Ecto neural progenitor cell (in vitro differentiated cells): ENCODE measurements at places on chromosomes 11 and 22.
A peak's percentile ranks its signal among the peaks of the same experiment; 100 is the strongest.

- DNase-seq: peak; percentile 76
Measured at GRCh38 chr11:69801513-69802335, 17.5 kb downstream of the FGF3 start.

GRCh38 chr11:76918941-76919386 lies 58.2 kb downstream of the ACER3 start:
- DNase-seq: no peak

DNA sequence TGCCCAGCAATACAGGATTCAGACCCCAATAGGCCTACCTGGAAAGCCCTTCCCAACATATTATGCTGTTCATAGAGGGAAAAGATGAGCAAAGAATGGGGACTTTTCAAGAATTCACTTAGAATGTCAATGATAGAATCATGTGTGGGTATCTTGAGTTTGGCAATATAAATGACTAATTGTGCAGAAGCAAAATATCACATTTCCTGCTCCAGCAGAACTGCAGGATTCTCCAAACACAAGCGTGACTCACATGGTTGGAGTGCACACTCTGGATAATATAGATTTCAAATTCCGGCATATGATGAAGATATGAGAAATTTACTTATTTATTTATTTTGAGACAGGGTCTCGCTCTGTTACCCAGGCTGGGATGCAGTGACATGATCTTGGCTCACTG lies 12.5 kb upstream of the APOL5 start:
- DNase-seq: no peak

DNA sequence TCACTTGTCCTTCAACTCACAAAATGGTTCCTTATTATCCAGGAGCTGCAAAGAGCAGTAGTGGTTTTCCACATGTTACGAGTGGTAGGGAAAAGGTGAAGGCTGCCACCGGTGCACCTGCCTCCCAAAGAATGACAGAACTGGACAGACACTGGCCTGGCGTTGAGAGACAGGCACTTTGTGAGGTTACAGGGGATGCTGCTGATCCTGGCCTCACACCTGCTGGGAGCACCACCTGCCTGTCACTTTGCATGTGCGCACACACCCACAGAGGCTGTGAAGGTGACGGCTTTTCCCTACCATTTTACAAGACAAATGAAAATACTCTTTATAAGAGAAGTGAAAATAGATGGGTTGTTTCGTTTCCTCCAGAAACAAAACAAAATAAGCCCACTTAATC lies 175.3 kb upstream of the B3GAT1 start:
- DNase-seq: peak; percentile 32

GRCh38 chr22:24099666-24100065 lies 81.6 kb upstream of the SUSD2 start:
- DNase-seq: no peak

DNA sequence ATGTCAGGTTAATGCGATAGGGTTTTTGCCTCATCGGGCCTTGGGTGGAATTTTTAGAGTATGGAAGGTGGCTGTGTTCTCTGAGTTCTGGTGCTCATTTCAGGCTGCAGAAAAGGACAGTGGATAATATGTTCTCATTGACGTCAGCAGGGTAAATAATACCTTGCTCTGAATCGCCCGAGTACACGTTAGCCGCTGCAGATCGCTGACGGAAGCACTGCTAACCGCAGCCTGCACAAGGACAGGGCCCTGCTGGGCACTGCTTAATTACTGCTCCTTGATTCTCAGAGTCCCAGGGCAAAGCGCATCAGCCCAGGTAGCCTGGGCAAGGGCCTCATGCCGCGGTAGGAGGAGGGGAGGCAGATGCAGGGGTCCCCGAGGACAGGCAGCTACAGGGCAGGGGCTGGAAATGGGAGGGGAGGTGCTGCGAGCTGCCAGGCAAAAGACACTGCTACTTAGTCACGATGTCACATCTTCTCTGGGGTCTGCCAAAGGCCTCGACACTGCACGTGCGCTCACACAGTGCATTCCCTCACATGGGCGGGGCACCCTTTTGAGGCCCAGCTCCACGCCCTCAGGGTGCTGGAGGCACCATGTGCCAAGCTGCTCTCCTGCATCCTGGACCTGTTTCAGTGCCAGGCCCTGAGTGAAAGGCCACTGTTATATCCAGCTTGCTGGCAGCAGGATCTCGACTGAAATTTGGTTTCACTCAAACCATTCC lies 35.2 kb downstream of the PPP2R1B start:
- no peak for DNase-seq

DNA sequence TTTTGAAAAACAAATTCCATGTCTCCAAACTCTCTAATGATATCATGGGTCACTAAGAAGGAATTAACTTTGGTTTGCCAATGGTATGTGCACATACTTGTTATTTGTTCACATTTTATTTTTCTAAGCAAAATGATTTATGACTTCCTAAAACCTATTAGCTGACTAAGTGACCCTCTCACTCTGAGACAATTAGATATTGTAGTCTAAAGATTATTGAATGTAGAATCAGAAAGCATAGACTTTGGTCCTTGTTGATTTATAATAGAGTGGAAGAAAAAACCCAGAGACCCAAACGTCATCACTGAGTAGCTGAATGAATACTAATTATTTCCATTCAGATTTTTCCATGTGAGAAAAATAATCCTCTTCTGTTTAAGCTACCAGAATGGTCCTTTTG lies 243.5 kb upstream of the ANO3 start:
- no peak for DNase-seq

DNA sequence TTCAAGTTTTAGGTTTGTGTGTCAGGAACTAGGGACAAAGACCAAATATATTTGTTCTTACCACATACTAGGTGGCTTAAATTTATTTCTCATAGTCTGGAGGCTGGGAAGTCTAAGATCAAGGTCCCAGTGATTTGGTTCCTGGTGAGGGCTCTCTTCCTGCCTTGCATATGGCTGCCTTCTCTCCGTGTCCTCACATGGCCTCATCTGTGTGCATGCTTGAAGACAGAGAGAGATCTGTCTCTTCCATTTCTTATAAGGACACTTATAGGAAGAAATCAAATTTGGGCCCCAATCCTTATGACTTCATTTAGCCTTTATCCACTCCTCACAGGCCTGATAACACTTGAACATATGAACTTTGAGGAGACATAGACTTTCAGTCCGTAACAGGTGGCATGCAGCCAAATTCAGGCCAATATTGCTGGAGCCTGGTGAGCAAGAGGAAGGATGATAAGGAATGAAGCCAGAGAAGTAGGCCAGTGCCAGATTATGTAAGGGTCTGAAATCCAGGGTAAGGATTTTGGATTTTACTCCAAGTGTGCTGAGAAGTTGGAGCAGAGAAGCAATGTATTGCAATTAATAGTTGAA lies 35.1 kb downstream of the TTC17 start:
- no peak for DNase-seq

- DNase-seq: no peak
Measured at GRCh38 chr11:31096191-31096805, 273.2 kb downstream of the DCDC1 start.

DNA sequence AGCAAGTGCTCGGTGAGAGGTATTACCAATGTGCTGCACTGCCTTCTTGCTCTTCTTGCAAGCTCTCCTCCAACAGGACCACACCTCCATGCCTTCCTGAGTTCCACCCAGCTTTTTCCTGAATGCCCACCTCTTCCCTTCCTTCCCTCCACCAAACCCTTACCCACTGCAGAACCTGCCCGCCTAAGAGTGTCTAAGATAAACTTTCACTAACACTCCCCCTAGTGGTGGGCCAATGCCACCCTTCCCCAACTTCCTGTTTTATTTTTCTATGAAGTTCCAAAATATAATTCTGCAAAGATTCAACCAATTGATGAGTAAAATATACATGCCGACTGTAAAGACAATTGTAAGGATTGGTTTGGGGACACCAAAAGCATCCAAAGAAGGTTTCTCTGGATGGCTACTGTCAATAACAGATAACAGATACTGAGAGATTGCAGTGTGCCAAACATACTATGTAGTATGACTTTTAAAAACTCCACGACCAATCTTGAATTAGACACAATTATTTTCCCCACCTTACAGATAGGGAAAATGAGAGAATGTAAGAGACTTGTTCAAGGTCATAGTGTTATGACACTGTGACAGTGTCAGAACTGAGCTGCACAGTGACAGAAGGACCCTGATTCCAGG lies 38.6 kb upstream of the BMAL1 start:
- DNase-seq: peak; percentile 51

GRCh38 chr11:122156940-122157382 lies 40.9 kb upstream of the BLID start:
- DNase-seq: no peak

DNA sequence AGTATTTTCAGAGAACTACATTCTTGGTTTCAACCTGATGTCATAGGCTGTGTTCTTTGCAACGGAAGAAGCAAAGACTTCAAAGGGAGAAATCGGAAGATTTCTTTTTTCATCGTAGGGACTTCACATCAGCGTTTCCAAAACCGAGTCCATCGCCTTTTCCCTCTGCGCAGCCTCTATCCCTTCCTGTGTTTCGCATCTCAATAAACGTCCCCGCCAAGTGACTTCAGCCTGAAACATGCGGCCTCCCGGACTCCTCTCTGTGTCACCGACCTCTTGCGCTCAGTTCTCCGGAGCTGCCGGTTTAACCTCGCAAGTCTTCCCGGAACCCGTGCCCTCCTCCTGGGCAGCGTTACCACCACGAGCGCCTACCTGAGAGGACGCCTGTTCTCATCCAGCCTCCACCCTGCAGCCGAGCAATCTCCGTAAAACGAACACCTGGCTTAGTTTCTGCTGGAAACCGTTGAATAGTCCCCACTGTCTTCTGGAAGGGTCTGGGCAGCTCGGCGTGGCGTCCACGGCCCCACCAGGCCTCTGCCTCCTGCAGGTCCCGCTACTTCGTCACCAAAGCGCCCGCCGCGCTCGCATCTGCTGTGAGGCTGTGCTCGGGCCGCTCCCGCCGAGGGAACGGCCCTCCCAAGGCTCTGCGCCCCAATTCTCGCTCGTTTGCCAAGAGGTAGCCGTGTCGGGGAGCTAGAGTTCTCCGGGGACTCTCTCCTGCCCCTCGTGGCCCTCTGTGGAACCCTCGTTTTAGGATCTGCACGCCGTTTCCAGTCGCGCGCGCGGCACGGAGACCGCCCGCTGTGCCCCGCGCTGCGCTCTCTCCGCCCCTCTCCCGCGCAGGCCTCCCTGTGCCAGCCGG lies at the start of gene GLB1L3:
GLB1L3 (plus strand) TSS at position 846 of the 862 bp plus-strand sequence. CDS start 362 bp downstream, outside the sequence.
- DNase-seq: peak; percentile 72

- peak; percentile 43 for DNase-seq
Measured at GRCh38 chr22:44567846-44568493, 69.9 kb upstream of the RTL6 start.

- DNase-seq: peak; percentile 41
Measured at GRCh38 chr11:2797741-2798361, 87.7 kb downstream of the CDKN1C start.

DNA sequence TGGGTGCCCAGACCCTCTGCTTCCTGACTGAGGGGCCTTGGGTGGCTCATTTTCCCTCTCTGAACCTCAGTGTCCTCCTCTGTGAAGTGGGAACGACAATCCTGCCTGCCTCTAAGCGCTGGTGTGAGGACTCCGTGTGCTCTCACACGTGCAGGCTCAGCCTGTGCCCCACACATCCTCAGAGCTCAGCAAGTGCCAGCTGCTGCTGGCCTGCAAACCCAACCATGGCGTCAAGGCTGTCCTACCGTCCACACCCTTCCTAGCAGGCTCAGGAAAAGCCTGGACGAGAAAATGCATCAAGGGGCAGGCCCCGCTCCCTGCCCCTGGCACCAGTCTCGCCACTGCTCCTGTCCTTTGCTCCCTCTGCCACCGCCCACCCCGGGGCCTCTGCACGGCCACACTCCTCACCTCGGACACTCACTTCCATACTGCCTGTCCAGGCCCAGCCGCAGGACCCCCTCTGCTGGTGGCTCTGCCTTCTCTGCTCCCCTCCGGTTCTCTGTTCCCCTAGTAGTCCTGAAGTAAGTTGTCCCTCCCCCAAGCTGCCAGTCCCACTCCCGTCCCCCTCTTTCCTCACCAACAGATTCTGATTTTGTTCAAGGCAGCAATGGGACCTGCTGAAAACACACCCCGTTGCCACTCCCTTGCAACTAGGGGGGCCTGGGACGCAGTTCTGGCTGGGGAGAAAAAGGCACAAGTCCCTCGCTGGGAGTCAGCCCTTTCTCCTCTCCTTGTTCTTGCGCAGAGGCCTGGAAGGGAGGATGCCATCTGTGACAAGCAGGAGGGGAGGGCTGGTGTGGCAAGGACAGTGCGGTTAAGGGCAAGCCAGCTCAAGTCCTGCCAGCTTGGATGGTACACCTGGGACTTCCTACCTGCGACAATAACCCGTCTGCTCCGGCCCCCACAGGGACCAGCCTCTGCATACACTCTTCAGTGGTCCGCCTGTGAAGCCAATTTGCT lies 62.2 kb downstream of the ARFGAP3 start:
- DNase-seq: no peak

DNA sequence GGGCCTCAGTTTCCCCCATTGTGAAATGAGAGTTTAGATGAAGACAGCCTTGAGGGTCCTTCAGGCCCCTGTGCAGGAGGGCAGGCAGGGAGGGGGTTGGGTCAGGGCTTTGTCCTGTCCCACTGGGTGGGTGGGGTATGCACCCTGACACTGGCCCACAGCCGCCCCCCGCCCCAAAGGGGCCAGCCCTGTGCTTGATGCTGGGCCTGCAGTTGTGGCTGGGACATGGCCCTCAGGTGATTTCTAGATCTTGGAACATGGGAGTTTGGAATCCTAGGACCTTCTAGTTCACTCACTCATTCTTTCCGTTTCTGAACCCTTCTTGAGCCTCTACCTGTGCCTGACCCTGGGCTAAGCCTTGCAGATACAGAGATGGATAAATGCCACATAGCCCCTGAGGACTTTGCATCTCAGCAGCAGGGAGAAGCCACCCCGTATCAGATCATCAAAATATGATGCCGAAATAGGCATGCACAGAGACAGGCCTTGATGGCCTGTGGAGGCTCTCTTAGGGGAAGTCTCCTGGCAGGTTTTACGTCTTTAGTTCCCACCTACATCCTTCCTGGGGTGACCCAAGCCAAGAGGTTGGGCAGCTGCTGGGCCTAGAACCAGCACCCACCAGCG lies 76.0 kb downstream of the FBLN1 start:
- no peak for DNase-seq

GRCh38 chr11:64295760-64296159 lies 4.4 kb upstream of the CATSPERZ start:
- DNase-seq: no peak

GRCh38 chr11:12888525-12889158 lies 120.5 kb upstream of the RASSF10 start:
- peak; percentile 83 for DNase-seq

GRCh38 chr11:134957540-134958335 lies 545.7 kb upstream of the B3GAT1 start:
- no peak for DNase-seq
